ENCODE measurements at places on chromosomes 3 and 15.

DNA sequence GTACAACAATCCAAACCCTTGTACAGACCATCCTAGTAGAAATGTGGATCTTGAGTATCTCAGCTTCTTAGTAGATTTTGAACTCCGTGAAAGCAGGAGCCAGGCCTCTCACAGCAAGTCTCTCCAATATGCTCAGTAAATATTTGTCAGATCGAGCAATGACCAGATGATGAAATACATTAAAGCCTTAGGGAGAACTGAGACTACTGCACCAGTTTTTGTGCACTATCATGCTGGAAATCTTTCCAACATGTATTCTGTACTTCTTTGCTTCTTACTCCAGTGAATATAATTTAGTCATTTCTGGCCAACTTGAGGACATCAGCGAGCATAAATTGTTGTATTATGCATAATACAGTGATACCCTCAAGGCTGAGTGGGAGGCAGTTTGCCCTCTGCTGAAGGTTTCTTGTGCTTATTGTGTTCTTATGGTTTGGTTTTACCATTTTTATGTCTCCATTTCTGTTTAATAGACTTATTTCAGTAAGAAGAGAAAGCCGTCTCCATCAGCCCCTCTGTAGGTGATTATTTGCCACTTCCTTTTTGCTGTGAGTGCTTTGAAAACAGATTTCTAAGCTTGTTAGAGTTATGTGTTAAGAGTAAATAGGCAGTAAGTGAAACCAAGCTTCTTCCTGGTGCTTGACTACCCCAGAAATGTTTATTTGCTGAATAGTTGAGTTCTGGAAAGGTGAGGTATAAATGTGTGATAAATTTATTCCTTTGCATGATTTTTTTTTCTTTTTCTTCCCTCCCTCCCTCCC is 147.1 kb downstream of the PGPEP1L start:
- no peak for DNase-seq

GRCh38 chr3:62562596-62562995 is 189.2 kb upstream of the FEZF2 start:
- no peak for DNase-seq

DNA sequence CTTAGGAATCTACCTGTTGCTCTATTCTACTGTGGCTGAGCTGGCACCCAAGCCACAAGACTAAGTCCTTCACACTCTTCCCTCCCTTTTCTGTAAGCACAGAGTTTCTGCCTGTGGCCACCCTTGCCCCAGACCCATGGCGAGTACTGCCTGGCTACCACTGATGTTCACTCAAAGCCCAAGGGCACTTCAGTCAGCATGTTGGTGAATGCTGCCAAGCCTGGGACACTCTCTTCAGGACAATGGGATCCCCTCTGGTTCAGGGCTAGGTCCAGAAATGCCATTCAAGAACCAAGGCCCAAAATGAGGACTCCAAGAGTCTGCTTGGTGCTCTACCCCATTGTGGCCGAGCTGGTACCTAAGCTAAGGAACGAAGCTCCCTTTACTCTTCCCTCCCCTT is 184.2 kb downstream of the FGF12 start:
- DNase-seq, result no peak

- DNase-seq, result no peak
These were observed 95.3 kb downstream of the CHL1 start for GRCh38 chr3:291646-292436.

DNA sequence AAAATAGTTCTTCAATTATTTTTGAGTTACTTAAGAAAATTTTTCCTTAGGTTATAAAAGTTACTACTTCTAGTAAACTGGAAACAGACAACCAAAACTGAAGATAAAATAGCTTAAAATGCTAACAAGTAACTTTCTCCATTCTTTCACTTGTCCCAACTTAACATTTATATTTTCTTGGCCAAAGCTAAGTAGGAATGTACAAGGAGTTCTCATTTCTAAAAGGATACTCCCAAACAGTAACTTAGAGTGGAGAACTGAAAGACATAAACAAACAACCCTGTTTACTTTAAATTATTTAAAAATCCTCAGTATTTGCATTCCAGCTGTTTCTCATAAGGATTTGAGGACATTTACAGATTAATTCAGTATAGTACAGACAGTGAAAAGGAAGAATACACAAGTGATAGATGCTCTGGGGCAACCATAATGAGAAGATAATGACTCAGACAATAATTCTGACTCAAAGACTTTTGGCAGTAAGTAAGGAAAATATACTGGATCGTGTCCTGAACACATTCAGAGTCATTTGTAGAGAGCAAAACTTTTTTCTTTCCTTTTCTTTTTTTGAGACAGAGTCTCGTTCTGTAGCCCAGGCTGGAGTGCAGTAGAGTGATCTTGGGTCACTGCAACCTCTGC is 29.2 kb upstream of the ANXA2 start:
- no peak for DNase-seq

DNA sequence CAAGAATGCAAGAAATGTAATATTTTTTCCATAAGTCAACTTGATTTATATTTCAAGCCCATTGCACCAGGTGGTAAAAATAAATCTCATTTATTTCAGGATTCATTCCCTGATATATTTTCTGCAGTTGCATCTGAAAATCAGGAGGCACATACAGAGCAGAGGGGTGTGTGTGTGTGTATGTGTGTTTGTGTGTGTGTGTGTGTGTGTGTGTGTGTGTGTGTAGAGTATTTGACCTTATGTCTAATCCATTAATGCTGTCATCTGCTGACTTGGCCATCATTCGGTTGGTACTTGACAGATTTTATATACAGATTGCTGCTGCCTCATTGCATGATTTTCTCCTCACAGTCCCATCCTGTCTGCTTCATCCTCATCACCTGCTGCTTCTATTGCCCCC is 118.5 kb downstream of the SERPINI1 start:
- no peak for DNase-seq

DNA sequence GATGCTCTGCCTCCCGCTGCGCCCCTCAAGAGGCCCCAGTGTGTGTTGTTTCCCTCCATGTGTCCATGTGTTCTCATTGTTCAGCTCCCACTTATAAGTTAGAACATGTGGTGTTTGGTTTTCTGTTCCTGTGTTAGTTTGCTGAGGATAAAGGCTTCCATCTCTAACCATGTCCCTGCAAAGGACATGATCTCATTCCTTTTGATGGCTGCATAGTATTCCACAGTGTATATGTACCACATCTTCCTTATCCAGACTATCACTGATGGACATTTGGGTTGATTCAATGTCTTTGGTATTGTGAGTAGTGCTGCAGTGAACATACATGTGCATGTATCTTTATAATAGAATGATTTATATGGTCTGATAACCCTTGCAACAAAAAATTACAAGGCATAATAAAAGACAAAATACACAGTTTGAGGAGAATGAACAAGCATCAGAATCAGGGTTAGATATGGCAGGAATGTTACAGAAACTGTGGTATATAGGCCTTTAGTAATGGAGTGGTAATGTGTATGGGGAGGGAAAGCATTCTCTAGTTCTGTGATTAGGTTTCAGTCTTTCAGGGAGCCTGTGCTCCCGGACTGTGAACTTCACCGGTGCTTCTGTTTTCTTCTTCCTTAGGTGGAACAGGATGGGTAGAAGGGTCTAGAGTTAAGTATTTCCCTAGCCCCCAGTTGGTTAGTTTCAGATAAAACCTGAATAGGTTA is 27.1 kb downstream of the GRM2 start:
- no peak for DNase-seq

DNA sequence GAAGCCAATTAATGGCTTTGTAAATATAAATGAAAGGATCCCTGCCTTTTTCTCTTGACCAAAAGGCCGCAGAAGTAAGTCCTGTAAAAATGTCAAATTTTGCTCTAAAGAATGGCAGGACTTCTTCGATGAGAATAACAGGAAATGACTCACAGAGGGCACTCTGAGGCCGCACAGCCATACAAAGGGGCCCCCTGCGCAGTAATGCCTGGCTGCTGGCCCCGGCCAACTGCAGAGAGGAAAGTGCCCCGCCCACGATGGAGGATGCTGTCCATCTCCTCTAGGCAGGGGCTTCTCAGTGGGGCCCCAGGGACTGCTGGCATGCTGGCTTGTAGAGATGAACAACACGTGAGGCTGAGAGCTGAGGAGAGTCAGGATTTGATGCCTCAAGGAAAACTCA is 18.1 kb upstream of the SCN10A start:
- DNase-seq, result peak; percentile 60

DNA sequence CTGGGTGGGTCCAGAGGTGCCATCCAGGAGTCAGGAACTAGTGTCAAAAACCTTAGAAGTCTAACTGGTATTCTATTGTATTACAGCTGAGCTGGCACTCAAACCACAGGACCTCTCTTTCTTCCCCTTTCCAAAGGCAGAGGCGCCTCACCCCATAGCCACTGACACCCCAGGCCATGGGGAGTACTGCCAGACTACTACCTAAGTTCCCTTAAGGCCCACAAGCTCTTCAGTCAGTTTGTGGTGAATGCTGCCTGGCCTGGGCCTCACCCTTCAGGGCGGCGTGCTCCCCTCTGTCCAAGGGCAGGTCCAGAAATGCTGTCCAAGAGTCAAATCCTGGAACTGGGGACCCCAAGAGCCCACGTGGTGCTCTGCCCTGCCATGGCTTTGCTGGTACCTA is 43.0 kb upstream of the FGF7 start:
- DNase-seq, result peak; percentile 18

- DNase-seq, result no peak
These were observed 120.0 kb downstream of the FNDC3B start for GRCh38 chr3:172159376-172159775.

GRCh38 chr3:66355394-66355793 is 134.6 kb downstream of the SLC25A26 start:
- DNase-seq, result no peak

DNA sequence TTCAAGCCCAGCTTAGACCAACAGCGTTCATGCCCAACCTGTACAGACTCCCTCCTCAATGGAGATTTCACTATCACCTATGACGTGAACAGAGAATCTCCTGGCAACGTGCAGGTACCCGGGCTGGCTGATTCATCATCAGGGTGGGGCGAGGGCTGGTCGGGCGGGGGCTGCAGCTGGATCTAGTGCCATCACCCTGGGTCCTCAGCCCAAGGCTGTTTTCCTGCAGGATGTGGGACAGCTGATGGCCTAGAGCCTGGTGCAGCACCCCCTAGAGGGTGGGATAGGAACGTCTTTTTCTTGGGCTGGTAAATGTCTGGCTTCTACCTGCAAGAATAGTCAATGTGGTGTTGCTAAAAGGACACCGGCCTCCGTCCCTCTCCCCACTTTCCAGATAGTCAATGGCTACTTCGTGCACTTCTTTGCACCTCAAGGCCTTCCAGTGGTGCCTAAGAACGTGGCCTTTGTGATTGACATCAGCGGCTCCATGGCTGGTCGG is 4.4 kb downstream of the ITIH3 start:
- peak; percentile 82 for DNase-seq

GRCh38 chr3:193998123-193998448 is 137.9 kb upstream of the HES1 start:
- DNase-seq, result no peak

GRCh38 chr3:185351396-185351795 is 11.5 kb upstream of the MAP3K13 start:
- no peak for DNase-seq

GRCh38 chr15:84736375-84736774 is 12.0 kb upstream of the ZNF592 start:
- DNase-seq, result no peak

DNA sequence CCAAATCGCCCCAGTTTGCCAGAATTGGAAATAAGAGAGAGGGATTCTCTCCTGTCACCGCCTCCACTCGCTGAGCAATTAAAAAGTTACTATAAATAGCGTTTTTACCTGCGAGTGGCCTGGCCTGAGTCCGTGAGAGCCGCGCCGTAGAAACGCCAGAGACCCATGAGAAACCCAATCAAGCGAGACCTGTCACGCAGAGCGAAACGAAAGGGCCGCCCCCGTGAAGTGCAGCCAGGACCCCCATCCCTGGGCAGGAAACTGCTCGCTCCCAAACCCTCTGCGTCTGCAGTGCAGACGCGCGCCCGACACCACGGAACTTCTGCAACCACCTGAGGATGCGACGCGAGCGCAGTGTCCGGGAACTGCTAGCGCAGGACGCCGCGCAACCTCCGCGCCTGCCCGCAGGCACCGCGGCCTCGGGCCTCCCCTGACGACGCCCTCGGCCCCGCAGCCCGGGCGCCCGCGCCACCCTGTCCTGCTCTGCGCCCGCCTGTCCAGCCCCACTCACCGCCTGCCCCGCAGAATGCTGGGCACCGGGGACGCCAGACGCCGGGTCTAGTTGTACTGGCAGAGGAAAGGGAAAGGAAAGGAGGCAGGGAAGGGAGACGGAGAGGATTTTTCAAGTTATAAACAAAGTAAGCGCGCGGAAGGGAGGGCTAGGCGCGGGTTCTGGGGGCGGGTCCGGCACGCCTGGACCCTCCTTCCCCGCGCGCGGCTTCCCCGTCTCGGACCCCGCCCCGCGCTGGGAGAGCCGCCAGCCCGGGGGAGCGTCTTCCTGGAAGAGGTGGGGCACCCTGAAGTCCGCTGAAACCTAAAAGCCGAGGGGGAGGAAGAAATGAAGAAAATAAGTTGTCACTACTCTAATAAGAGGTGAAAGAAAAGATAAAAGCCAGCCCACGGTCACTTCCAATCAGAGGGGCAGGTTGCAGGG is at the start of gene PLSCR4:
PLSCR4 (minus strand) TSS at position 657 of the 934 bp plus-strand sequence. CDS start 29,034 bp downstream, outside the sequence.
- DNase-seq, result peak; percentile 73

- no peak for DNase-seq
These were observed 30.5 kb upstream of the CCNL1 start for GRCh38 chr3:157190380-157190872.
